Vagina (tissue), 2 donors: ENCODE measurements at places on chromosomes 1 and 21.

DNA sequence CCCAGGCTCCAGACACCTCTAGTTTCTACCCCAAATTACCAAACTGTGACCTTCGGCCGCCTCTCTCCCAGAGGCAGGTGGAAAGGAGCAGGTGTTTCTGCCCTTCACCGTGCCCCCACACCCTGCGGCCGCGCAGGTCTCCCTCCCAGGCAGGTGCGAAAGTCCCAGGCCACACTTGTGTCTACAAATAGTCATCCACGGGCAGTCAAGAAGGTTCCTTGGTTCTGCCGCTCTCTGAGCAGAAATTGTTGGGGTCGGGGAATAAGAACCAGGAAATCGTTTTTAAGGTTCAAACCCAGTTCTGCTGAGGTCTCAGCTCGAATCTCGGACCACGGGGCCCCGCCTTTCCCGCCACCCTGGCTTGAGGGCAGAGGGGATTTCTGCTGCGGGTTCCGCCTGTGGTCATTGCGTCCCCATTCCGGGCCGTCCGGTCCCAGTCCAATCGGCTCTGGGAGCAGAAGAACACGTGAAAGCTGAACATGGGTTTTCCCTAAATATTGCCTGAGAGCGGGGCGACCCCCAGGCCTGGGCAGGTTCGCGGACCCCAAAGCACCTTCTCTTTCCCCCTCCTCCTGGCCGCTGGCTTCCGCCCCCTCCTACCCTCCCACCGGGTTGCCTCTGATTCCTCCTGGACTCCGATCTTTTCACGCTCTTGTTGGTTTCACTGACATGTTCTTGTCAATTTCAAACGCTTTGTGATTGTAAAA is 1.2 kb upstream of the ATF3 start:
- DNase-seq, result no peak

DNA sequence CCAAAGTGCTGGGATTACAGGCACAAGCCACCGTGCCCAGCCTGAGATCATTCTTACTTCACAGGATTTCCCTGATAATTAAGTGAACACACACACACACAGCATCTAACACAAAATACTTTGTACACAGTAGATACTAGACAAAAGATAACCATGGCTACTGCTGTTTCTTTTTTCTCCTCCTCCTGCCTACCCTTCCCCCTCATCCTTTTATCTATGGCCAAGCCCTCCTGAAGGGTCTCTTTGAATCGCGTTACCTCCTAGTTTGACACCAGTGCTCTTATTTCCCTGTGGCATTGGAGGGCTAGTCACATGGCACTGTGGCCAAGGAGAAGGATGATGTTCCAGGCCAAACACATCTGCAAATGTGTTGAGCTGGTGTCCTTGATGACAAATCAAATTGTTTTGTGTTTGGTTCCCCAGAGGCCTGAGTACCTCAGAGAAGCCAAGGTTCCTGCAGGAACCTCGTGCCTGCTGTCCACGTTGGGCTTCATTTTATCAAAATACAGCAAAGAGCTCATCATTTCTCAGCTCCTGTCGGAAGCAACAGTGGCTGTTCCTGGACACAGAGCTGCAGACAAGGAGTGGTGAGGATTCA is 20.6 kb downstream of the NDUFS5 start:
- DNase-seq, result no peak

DNA sequence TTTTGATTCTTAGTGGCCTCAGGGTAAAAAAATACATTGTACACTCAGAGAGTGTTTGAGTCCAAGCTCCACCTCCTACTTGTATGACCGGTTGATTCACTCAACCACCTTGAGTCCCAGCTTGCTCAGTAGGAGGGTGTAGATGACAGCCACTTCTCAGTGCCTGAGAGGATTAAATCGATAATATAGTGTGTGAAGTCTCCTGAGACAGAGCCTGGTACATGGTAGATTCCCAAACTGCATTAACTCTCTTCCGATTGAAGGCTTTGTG is 38.4 kb downstream of the NCMAP start:
- no peak for DNase-seq

GRCh38 chr1:158933621-158934020 is 2.3 kb downstream of the PYHIN1 start:
- no peak for DNase-seq

- no peak for DNase-seq
Observed at GRCh38 chr1:208201229-208201628, 43.0 kb downstream of the PLXNA2 start.

- no peak for DNase-seq
Observed at GRCh38 chr1:212873518-212873917, 15.4 kb downstream of the FLVCR1 start.

GRCh38 chr1:163357378-163357777 is 35.6 kb downstream of the NUF2 start:
- no peak for DNase-seq

DNA sequence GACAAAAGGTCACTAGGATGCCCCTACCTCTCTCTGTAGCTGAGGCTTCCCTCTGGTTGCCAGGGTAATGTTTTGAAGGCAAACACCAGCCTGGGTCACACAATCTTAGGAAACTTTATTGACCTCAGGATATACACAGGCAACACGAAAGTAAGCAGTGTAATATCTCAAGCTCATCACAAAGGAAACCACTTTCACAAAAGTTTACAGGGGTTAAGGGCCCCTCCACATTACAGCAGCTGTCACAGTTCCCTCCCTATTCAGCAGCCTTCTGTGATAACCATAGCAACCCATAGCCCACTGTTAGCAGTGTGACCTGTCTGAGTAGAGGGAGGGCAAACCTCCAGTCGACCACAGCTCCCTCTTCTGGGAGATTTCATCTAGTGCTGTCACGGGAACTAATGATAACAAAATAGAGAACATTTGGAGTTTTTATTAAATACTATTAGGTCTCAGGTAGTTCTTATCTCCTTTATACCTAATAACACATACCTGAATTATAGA is 149.8 kb downstream of the PTPRC start:
- no peak for DNase-seq

DNA sequence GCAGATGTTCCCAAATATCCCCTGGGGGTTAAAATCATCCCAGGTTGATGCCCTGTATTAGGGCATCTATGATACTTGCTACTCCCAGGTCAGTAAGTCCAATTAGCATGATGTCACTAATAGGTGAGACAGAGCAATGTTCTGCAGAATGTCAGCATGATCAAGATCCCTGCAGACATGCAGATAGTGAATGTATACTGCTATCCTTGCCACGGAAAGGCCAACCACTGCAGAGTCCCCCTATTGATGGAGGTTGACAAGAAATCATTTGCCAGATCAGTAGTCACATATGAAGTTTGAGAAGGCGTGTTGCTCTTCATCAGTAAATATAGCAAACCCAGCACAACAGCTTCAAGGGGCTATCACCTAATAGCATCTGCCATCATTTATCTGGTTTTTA is 97.4 kb downstream of the SETD4 start:
- DNase-seq, result no peak

- DNase-seq, result no peak
Observed at GRCh38 chr1:117009132-117009531, 7.6 kb downstream of the CD101 start.
